ENCODE measurements at places on chromosomes 5 and 9. TPM values are rescaled to one million over a fixed set of nuclear protein-coding genes. Genes with fewer than 3 reads are reported as not detected.

- no peak for DNase-seq
Measured at GRCh38 chr5:124477062-124477461, 269.4 kb downstream of the ZNF608 start.

- DNase-seq = no peak
Measured at GRCh38 chr9:32954642-32955041, 46.8 kb downstream of the APTX start.

- no peak for DNase-seq
Measured at GRCh38 chr5:34621277-34622097, 34.6 kb upstream of the RAI14 start.

AQP3 gene
- total RNA-seq = 89.5 TPM

- no peak for DNase-seq
Measured at GRCh38 chr5:43427306-43427705, 15.1 kb upstream of the CCL28 start.

- DNase-seq = no peak
Measured at GRCh38 chr5:119385536-119386128, 29.8 kb downstream of the TNFAIP8 start.

DNA sequence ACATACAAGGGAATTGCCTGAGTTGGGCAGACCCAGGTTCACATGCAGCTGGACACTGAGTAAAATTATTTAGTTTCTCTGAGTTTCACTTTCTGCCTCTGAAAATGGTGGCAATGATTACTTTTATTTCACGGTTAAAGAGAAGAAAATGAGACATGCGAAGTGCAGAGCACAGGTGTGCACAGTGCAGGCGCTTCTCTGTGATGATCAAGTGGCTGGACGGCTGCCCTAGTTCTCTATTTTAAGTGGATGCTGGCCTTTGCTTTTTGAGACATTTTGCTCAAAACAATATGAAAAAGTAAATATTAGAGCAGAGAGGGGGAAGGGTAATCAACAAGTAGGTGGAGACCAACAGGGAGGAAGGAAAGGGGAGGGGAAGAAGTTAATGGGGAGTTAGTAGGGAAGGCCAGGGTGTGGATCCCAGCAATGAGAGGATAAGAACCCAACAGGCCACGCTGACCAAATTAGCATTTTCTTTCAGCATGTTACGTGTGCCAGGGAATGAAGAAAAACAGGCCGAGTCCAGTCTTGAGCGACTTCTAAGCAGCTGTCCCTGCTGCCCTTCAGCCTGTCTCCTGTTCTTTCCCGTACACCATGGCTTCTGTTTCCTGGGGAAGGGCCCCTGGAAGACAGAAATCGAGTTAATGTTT is 16.1 kb downstream of the SNX18 start:
- DNase-seq = no peak

PCDHB4 gene
- total RNA-seq = 0.35 TPM

RORB gene
- total RNA-seq = 0.05 TPM

DNA sequence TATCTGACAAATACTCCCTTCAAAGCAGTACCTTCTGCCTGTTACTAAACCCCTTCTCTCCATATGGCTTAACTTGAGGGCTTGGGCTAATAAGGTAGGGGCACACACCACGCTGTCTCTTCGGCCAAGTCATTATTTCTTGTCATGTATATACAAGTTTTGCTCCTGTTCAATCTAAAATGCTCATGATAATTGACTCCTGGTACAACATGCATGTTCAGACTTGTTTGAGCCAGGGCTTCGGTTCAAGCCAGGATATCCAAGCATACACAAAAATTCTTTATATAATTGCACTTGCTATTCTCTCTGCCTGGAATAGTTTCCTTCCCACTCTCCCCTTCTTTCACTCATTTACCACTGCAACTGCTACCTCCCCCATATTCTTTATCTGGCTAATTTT is 756.0 kb upstream of the C9orf72 start:
- DNase-seq = no peak

DNA sequence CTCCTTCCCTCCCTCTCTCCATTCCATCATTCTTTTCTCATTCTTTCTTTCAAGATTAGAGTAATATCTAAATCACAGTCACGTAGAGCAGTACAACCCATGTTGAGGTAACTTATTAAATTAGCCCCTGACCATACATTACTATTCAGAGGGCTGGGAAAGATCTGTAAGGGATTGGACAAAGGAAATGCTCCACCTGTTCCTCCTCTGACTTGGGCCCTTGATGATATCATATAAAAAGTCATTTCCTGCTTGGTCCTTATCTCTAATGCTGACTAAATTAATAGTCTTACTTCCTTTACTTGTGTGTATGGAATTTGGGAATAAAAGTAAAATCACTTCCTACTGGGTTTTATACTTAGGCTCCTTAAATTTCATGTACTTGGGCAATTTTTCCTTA is 40.8 kb downstream of the SNX18 start:
- DNase-seq = no peak

PLPP1 gene
- total RNA-seq = 24.5 TPM

DNA sequence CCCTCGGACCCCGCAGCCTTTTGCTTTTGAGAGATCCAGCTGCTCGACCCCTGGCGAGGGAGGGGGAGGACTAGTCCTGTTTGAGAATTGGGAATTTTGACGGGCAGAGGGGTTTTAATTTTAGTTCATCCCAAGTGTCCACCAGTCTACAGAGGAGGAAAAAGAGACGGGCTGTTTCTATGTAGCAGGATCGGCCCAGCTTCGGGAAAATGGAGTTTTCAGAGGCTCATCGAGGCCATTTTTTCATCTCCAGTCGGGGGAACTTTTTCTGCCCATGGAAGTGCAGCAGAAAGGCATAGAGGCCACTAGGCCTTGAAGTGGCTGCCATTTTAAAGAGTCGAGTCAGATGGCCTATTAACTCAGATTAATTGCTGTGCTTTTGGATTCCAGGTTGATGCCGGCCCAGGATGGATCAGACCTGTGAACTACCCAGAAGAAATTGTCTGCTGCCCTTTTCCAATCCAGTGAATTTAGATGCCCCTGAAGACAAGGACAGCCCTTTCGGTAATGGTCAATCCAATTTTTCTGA is 1.2 kb downstream of the NSD1 start:
- no peak for DNase-seq

- DNase-seq = no peak
Measured at GRCh38 chr9:68495247-68495646, 45.4 kb downstream of the TMEM252 start.

DNA sequence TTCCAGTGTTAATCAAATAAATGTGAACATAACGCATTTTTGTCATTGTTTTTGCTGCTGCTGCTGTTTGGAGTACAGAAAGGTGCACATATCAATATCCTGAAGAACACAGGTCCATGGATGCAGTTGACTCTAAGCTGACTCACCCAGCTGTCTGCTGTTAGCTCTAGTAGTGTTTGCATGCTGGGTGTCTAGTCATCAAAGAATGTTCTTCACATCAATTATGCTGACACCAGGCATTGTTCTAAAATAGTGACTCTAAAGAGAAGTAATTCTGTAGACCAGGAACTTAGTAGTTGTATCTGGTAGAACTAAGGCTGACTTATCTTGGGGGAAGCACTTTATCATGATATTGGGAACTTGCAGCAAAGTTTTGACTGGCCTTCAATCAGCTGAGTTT is 55.7 kb upstream of the DPYSL3 start:
- DNase-seq = no peak

- DNase-seq = peak; percentile 44
Measured at GRCh38 chr5:150103678-150104549, 17.6 kb upstream of the CSF1R start.

SQSTM1 gene
- 361 TPM for total RNA-seq

GRCh38 chr5:63686938-63687337 is 275.3 kb downstream of the HTR1A start:
- DNase-seq = no peak

CACNA1B gene
- not detected for total RNA-seq

- no peak for DNase-seq
Measured at GRCh38 chr5:109533751-109534272, 124.0 kb upstream of the PJA2 start.

C6 gene
- total RNA-seq = 487 TPM

- DNase-seq = no peak
Measured at GRCh38 chr9:69472101-69472620, 147.1 kb downstream of the ENTREP1 start.

SPINK7 gene
- total RNA-seq = not detected

GRCh38 chr9:109274884-109275730 is 45.8 kb downstream of the EPB41L4B start:
- peak; percentile 60 for DNase-seq

DNA sequence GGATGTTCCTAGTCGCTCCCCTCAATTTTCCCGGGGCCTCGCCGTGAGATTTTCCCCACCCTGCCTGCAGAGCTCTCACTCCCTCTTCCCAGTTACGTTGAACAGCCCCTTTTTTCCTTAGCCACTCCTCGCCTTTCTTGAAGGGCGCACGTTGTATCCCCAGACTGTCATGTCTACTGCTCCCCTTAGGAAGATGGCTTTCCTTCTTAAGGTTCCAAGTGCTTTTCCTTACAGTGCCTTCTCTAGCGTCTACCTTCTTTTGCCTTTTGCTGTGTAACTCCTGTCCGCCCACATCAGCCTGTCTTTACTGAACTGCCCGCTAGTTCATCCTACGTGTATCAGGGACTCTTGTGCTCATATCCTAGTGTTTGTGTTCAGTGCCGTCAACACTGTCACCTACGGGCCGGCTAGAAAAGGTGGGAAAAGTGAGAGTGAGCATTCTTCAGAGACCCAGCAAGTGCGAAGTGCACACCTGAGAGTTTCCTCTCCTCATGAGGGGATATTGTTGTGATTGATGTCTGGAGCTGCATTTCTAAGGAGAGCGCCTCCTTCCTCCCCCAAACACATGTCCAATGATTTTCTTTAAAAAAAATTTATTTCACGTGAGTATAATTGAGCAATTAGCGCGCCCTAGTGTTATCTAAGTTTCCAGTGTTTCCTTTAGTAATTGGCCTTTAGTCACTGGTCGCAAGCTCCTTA is 764 bp downstream of the CAMLG start:
- no peak for DNase-seq

- DNase-seq = no peak
Measured at GRCh38 chr9:126287166-126287866, 39.3 kb upstream of the MVB12B start.

GRCh38 chr5:15116996-15117395 is 245.4 kb upstream of the ANKH start:
- no peak for DNase-seq

DNA sequence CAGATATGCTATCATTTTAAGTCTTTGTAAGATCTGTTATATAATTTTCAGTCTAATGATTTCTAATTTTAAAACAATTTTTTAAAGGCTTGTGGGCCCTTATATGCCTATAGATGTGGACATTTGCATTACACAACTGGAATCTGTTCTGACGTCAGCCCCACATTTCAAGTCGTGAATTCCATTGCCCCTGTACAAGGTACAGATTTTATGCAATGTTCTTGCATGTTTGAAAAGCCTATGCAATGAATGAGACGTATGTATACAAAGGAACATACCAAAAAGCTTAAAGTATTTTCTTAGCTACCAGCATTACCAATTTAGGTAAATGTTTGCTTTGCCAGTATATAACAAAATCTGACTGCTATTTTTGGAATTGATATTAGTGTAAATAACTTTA is 77.2 kb downstream of the ITGA1 start:
- no peak for DNase-seq

GRCh38 chr9:134138292-134138691 is 2.4 kb downstream of the WDR5 start:
- DNase-seq = peak; percentile 76

CMYA5 gene
- 1.3 TPM for total RNA-seq

DNA sequence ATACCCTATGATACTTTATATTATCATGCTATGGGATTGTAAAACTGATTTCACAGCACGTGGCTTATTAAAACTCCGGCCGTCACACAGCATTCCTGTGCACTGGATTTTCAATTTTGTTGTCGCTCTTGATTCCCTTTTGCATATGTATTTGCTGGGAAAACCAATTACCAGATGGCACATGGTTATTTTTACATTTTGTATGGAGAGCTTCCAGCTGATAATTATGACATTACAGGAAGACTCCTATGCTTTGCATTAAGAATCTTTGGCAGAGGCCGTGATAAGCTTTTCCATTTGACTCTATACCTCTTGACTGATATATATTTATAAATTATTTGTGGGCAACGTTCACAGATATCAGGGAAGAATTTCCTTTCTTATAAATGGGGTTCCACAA is 381.2 kb upstream of the RORB start:
- DNase-seq = no peak

SHROOM1 gene
- 41.3 TPM for total RNA-seq

DNA sequence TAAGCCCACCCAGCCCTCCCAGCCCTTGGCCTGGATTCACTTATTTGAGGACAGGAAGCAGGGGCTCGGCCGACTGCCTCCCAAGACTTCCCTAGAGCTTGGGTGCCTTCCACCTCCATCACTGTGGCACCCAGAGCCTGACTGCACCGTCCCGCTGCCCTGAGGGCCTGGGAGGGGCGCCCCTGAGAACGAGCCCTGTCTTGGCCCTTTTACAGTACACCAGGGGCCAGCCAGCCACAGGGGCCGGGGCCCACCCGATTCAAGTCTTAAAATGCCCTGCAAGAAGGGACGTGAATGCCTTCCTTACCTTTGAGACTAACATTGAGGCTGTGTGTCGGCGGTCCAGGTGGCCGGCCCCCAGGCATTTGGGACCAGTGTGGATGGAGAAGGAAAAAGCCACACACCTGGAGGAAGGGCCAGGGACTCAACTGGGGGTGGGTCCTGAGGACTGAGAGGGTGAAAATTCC is 16.8 kb downstream of the FAM78A start:
- no peak for DNase-seq

GRCh38 chr9:13616491-13617035 is 337.1 kb upstream of the MPDZ start:
- no peak for DNase-seq

GRCh38 chr5:132093271-132093670 is 19.7 kb downstream of the CSF2 start:
- DNase-seq = no peak

- no peak for DNase-seq
Measured at GRCh38 chr9:88084357-88085183, 53.7 kb downstream of the SPATA31C2 start.

LIFR gene
- 21.9 TPM for total RNA-seq

TAF11L9 gene
- not detected for total RNA-seq

DNA sequence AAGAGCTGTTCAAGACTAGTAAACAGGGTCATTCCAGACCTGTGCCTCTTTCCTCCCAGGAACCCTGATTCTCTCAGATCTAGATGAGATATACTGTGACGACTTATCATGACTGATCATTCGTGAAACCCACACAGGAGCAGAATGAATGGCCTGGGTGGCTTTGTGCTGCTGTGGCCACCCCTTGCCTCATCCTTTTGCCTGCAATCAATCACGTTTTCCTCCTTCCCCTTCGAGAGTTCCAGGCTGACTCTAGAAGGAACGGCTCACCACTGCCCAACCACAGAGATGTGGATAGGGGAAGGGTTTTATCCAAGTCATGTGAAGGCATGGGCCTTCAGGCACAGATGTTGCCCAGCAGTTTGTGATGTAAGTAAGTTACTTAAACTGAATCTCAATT is 5.8 kb downstream of the ANXA6 start:
- no peak for DNase-seq

Measured in left lobe of liver (tissue), 2 donors.